ENCODE measurements at places on chromosomes 16 and 17.

GRCh38 chr16:14629612-14629918 lies 495 bp downstream of the PARN start:
- peak; percentile 41 for DNase-seq

GRCh38 chr17:9386401-9386800 lies 189.2 kb downstream of the STX8 start:
- no peak for DNase-seq

DNA sequence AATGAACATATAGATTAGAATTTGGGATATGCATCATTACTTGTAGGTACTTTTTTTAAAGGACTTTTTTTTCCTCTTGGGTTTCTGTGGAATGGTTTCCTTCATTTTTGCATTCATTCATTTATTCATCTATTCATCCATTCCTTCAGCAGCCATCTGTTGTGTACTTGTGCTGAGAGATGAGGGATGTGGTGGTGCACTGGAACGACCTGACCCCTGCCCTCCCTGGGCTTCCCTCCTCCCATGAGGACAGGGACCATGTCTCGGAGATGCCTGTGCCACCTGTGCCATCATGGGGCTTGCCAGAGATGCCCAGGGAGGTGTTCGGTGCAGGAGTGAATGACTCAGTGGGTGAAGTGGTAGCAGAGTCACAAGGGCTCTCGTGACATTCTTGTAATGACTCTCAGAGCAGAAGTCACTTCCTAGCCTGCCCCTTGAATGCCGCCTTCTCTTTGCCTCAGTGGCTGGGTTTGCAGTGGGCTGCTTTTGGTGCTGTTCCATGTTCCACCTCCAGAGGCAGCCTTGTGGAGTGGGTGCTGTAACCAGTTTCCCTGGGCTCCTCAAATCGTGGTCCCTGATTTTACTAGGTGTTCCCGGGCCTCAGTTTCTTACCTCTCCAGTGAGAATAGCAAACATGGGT lies 43.9 kb downstream of the CLEC16A start:
- no peak for DNase-seq

GRCh38 chr17:71632328-71632727 lies 488.5 kb upstream of the SOX9 start:
- DNase-seq = peak; percentile 8

DNA sequence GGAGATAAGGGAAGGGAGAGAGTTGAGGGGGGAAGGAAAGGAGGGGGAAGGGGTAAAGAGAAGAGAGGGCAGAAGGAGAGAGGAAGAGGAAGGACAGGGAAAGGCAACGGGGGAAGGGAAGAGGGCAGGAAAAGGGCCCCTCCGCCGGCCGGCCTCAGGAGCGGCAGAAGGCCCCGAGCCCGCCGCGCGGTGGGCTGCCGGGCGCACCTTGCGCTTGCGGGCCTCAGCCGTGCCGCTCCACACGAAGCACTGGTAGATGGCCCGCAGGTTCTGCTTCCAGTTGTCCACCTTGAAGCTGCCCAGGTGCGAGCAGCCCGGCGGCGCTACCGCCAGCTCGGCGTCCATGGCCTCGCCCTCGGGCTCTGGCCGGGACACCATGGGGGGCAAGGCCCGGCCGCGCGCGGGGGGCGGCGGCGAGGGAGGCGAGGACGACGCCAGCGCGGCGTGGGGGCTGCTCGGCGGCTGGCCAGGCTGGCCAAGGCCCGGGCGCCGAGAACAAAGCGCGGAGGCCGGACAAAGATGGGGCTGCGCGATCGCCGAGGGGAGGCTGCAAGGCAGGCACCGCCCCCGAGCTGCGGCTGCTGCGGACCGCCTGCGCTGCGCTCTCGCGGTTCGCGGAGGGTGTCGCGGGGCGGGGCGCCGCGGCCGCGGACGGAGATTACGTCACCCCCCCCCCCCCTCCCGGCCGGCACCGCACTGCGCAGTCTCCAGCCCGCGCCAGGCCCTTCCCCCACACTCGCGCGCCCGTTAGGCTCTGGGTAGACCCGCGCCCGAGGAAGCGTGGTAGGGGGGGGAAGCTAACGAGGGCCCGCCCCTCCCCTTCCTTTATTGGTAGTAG lies at the start of gene USP22:
Gene USP22 (minus strand): TSS at position 554 of the 838 bp plus-strand sequence. CDS start 176 bp downstream, at position 378.
- DNase-seq = no peak

GRCh38 chr16:21568502-21569189 lies 30.7 kb upstream of the METTL9 start:
- DNase-seq = no peak

DNA sequence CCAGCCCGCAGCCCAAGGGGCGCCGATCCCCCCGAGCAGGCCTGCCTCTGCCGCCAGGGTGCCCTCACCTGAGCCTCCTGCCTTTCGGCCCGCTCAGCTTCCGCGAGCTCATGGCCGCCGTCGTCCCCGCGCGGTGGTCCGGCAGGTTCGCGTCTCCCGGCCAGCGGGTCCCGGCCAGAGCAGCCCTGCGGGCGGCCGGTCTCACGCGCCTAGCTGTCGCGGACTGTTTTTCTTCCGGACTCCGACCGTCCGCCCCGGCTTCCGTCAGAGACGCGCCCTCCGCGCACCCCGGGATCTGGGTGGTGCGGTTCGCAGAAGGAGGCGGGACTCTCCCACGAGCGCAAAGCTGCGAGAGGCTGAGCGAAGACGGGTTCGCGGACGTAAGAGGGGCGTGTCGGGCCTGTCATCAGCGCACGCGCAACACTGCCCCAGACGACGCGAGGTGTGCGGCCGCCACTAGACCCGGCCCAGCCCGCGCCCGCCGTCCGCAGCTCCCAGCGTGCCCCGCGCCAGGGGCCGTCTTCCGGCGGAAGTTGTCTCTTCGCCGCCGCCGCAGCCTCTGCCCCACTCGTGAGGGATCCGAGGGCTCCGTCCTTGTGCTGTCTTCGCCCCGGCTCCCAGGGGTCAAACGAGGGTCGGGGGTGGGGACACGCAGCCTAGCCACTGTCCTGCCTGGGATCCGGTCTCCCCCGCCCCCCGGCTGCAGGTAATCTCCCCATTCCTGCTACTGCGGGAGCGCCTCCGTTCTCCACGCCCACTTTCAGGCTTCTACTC lies at the start of gene INPP5K:
Gene INPP5K (minus strand): TSS at position 225 of the 774 bp plus-strand sequence. CDS start 113 bp downstream, at position 112.
- peak; percentile 95 for DNase-seq

- no peak for DNase-seq
These were observed 22.0 kb upstream of the HAS3 start for GRCh38 chr16:69083306-69083941.

Data from NCI-H524 (cell line).